Liver (tissue), 10 donors: ENCODE measurements at places on chromosomes 6 and 20.

DNA sequence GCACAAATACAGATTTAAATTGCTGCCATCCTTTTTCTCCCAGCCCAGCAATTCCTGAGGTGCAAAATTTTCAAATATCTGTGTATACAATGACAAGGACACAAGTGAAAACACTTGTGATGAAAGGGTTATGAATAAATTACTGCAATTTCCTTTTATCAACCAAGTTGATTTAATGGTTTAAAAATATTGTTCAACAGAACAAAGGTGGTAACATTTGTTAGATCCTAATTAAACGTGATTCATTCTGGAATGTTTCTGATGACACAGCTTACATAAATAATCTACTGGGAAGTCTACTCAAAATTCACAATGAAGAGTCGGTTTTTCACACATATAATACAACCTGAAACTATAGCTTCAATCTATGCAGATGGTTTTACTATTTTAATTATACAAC is 17.1 kb downstream of the B4GALT5 start:
- DNase-seq, result no peak

GRCh38 chr6:30005482-30005881 is 55.6 kb upstream of the POLR1H start:
- no peak for DNase-seq

DNA sequence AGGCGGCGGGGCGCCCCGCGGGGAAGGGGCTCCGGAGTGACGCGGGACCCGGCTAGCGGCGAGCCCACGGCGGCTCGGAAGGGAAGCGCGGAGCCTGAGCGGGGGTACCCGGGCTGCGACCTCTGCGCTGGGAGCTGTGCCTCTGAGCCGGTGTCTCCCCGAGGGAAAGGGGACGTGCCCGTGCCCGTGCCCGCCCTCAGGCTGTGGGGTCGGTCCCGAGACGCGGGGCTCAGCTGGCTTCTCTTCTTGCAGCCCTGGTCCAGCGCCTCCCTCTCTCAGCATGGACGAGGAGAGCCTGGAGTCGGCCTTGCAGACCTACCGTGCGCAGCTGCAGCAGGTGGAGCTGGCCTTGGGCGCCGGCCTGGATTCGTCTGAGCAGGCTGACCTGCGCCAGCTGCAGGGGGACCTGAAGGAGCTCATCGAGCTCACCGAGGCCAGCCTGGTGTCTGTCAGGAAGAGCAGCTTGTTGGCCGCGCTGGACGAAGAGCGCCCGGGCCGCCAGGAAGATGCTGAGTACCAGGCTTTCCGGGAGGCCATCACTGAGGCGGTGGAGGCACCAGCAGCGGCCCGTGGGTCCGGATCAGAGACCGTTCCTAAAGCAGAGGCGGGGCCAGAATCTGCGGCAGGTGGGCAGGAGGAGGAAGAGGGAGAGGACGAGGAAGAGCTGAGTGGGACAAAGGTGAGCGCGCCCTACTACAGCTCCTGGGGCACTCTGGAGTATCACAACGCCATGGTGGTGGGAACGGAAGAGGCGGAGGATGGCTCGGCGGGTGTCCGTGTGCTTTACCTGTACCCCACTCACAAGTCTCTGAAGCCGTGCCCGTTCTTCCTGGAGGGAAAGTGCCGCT is 686 bp downstream of the ZGPAT start:
- no peak for DNase-seq

GRCh38 chr6:157236040-157236725 is 87.1 kb downstream of the TMEM242 start:
- DNase-seq, result no peak

DNA sequence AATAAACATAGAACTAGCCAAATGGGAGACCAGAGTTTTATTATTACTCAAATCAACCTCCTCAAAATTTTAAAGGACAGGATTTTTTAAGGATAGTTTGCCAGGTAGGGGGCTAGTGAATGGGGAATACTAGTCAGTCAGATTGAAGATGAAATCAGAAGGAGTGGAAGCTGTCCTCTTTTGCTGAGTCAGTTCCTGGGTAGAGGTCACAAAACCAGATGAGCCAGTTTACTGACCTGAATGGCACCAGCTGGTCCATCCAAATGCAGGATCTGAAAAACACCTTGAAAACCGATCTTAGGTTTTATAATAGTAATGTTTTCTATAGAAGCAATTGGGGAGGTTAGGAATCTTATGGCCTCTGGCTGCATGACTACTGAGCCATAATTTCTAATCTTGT is 558.2 kb downstream of the PKHD1 start:
- DNase-seq, result no peak

GRCh38 chr6:26243752-26244151 is 121.2 kb upstream of the BTN3A2 start:
- no peak for DNase-seq

DNA sequence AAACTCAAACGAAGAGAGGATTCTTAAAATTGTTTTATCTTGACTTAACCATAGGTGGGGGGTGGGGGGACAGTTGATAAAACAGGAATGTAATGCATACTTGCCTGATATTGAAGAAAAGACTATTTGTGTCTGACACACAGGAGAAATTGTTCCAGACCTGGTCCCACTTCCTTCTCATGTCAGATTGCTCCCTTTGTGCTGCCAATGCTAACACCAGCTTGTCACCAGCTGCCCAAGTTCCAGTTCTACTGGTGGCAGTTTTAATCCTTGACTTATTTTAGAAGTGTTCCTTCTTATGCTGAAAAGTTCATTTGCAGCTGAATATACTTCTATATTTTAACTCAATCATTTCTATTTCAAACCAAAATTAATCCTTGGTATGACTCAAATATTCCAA is 127.3 kb downstream of the GMDS start:
- no peak for DNase-seq

DNA sequence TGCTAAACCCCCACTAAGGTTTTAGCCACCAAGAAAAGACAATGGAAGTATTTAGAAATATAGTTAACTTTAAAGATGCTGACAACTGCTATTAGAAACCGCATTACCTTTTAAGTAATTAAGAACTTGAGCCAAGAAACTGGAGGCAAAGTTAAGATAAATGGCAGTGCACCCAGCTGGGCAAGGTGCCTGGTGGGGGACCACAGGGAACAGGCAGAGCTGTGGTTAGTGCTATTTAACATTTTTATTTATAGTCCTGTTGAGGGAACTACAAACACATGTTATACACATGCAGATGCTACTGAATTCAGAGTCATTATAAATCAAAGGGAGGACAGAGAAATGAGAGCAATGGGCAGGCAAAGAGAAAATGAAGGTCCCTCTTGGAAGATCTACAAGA is 447.9 kb downstream of the TFAP2B start:
- DNase-seq, result no peak

DNA sequence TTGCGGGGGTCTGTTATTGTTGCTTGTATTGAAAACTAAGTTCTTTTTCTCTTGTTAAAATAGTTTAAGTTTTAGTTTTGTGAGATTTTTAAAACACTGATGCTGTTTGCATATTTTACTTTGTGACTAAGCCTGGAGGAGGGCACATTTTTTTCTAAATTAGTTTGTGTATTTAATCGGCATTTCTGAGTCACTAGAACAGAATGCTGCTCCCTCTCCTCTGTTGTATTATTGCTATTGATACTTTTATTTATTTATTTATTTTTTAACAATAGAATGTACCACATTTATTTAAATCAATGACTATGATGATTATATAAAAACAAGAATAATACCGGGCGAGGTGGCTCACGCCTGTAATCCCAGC is 5.1 kb upstream of the FAM50B start:
- no peak for DNase-seq

GRCh38 chr6:89745716-89746115 is 73.9 kb downstream of the MDN1 start:
- no peak for DNase-seq

GRCh38 chr6:81690073-81690472 is 62.4 kb downstream of the TENT5A start:
- DNase-seq, result no peak

GRCh38 chr20:40899344-40899743 is 129.3 kb upstream of the TOP1 start:
- no peak for DNase-seq

- no peak for DNase-seq
These were observed 18.2 kb downstream of the BCL2L1 start for GRCh38 chr20:31704225-31705119.

DNA sequence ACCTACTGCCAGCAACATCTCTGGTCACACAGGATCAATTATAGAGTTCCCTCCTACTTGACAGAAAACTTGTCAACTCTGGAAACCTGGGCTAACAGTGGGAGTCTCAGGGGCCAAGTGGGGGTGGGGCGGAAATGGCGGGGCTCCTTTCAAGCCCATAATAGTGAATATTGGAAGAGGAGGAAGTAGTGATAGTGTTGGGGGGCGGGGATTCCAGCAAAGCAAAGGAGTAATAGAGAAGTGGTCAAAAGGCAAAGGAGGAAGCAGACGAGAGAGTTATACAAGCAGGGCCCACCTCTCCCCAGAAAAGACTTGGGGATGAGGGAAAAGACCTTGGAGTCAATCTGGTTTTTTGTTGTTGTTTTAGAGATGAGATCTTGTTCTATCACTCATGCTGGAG is 2.1 kb downstream of the DEF6 start:
- no peak for DNase-seq

- no peak for DNase-seq
These were observed 73.9 kb downstream of the GFOD1 start for GRCh38 chr6:13413466-13413862.

DNA sequence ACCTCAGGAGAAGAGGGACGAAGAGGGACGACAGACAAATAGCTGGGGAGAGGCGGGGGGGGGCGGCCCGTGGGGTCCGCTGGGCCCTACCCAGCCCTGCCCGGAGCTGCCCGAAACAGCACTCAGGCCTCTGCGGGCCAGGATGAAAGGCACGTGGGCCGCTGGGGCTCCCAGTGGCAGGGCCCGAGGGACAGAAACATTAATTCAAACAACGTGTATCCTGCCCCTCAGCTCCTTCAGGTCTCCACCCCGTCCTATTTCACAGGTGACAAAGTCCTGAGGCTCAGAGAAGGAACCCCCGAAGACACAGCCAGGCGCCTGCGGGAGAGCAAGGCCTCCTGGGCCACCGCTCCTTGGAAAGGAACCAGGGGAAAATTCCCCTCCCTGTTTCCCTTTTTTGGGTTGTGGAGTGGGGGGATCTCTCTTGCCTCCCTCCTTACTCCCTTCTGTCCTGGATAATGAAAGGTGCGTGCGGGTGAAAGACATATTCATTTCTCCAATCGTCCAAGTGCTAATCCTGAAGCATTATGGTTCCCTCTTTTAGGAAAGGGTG is 93.3 kb downstream of the RNASET2 start:
- DNase-seq, result no peak

- DNase-seq, result no peak
These were observed 56.0 kb downstream of the RPRD1B start for GRCh38 chr20:38089500-38089899.

- no peak for DNase-seq
These were observed 13.8 kb downstream of the PCIF1 start for GRCh38 chr20:45948261-45948733.

DNA sequence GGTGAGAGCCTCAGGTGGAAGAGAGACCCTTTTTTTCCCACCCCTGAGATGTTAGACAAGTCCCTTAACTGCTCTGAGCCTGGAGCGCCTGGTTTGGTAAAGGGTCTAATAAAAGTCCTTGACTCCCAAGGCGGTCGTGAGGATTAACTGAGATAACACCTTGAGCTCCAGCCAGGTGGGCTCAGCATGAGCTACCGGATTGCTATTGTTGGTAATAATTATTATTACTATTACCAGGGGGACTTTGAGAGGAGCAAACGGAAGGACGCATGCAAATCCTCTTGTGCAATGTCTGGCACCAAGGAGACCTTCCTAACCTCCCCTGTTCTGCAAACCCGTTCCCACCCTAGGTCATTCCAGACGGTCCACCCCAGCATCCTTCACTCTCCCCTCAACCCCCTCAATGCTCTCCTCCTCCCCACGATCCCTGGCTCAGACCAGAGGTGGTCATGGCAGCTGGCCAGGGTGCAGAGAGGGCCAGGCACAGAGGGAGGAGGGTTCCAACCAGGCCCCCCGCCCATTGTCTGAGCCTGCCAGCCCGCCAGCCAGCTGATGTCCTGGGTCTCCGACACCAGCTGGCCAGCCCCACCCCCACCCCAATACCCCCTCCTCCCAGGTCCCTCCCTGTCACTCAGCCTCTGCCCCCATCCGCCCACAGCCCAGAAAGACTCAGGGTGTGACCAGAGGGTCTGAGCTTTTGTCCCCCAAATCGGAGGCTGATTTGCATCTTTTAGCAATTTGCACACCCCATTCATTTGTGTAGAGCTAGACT is 14.3 kb upstream of the CBFA2T2 start:
- DNase-seq, result no peak

DNA sequence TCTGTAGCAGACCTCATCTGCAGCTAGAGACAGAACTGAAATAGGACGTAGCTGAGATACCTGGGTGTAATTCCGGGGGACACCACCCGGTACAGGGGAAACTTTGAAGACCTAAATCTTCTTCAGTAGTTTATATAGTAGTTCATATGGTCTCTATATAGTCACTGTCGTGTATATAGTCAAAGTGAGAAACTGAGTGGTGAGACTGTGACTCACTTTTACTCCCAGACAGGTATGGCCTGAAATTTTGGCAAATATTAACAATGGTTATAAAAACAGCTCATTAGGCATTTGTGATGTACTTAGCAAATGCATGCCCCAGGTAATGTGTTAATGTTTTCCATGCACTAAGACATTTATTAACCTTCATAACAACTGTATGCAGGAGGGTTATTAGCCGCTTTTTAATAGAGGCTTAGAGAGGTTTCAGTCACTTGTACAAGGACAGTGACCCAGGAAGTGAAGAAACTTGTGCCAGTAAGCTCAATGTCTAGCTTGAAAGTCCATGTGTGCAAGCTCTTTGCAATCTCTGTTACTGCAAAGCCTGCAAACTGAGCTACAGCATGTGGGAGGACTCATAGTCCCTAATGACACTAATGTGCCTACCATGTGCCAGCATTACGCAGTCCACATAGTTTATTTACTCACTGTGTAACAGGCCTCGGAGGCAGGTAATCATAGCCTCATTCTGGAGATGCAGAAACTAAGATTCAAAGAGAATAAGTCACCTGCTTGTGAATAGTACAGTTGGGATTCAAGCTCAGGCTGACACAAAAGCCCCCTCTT is 165.4 kb upstream of the CHD6 start:
- no peak for DNase-seq

- no peak for DNase-seq
These were observed 10.3 kb downstream of the KCNK5 start for GRCh38 chr6:39218868-39219567.

- no peak for DNase-seq
These were observed 111.7 kb upstream of the NEDD9 start for GRCh38 chr6:11343963-11344723.

GRCh38 chr6:10144772-10145171 is 270.1 kb downstream of the TFAP2A start:
- no peak for DNase-seq

DNA sequence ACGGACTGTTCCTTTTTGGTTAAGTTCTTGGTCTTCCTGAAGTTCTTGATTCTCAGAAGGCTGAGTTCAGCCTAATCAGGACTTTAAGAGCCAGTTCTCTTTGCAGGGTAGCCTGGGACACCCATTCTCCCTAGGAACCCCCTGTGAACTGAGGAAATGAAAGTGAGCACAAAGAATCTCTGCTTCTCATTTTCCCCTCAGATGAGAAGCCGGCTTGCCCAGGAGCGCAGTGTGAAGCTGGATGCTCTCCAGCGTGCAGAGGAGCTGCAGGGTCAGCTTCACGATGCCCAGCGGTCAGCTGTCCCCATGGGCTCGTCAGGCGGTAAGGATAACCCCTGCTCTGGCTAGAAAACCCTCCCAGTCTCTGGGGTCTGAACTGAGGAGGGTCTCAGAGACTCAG is 34.0 kb downstream of the CD164 start:
- no peak for DNase-seq

GRCh38 chr20:37786043-37786442 is 92.2 kb downstream of the CTNNBL1 start:
- DNase-seq, result no peak

- no peak for DNase-seq
These were observed 725.5 kb downstream of the TBC1D32 start for GRCh38 chr6:120608826-120609225.
